ENCODE measurements at places on chromosomes 7 and 10.

DNA sequence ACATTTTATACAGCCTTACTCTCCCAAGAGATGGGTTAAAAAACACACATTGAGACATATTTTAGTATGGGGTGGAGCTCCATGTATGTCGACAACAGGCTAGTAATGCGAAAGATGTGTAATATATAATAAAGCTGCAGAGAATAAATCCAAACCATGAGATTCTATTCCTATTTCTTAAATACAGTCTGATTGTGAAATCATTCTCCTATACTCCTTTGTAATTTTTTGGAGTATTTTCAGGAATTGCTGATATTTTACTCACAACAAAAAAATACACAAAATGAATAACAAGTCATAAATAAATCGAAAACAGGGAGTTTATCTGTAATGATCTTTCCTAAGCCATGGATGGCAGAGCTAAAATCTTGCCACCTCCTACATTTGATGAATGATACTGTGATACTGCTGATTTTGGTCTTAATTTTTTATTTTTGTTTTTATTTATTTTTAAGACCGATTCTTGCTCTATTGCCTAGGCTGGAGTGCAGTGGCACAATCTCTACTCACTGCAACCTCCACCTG is 173.5 kb upstream of the KLF6 start:
- no peak for DNase-seq

GRCh38 chr7:72753781-72754180 is 74.2 kb downstream of the TYW1B start:
- no peak for DNase-seq

GRCh38 chr7:36361227-36361626 is 28.4 kb upstream of the ANLN start:
- DNase-seq, result no peak

DNA sequence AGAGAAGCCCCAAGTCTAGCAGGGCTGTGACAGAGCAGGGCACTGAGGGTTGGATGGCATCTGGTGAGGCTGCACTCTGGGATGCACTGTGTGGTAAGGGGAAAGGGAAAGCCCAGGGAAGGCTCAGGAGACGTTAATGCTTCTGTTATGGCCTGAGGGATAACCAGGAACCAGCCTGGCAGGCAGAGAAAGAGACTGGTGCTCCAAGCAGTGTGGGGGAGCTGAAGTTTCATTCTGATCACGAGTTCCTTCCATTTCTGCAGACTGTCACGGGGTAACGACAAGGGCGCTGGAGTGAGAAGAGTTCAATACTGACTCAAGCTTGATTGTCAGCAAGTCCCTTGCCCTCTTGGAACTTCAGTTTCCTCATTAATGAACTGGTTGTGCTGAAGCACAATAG is 730.9 kb downstream of the GRID1 start:
- no peak for DNase-seq

DNA sequence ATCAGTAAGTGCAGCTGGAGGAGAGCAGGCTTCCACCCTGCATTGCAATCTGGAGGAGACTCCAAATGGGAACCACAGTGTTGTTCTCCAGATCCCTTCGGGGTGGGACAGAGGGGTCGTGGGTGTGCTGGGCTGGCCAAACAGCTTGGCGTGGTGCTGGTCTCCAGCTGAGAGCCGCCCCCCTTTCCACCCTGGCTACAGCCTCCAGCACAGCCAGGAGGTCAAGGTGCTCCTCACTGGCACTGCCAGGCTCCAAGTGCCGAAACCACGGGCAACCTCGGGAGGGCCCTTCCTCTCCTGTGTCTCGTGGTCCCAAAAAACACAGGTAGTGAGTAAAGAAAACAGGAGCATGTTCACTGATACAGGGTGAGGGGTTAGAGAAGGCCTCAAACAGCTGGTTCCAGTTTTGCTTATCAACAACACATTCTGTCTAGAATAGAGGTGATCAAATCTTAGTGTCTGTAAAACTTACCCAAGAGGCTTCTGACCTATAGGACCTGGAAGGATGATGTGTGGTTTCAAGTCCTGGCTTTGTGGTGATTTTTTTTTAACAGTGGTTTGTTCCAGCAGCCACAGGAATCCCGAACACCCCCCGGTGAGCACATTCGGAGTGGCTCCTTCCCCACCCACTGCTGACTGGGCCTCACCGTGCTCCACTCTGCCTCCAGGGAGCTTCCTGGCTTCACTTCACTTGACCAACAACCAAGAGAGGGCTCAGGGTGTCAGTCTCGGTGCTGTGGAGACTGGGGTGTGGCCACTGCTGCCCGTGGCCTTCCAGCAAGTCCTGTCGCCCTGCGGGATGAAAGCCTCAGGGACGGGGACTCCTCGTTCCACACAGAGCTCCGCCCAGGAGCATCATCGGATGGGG is 31.2 kb upstream of the EN2 start:
- no peak for DNase-seq

GRCh38 chr10:117537436-117537903 is 5.1 kb upstream of the EMX2 start:
- DNase-seq, result no peak

DNA sequence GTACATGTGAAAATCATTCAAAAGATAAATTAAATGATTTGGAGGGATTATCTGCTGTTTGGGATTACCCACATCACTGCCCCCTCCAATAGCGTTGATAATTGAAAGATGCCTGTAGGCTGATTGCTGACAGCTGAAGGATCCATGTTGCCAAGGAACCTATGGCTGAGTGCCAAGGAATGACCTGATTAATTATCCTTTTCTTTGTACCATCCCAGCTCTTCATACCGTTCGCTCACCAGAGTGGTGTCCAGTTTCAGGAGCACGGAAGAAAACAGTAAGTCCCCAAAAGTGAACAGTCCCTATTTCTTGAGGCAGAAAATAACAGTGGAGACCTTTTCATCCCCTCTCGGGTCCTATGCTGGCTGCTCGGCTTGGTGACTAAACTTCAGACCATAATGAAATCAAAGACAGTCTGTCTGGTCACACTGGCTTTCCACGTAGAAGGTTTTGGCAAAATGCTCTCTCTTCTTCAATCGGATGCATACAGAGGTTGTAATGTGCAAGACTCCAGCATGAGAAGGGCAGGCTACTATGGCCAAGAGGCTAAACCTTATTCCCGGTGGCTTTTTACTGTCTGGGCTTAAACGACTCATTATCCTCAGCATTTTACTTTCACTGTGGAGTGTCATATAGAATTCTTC is 108.8 kb downstream of the SPAG6 start:
- DNase-seq, result no peak

DNA sequence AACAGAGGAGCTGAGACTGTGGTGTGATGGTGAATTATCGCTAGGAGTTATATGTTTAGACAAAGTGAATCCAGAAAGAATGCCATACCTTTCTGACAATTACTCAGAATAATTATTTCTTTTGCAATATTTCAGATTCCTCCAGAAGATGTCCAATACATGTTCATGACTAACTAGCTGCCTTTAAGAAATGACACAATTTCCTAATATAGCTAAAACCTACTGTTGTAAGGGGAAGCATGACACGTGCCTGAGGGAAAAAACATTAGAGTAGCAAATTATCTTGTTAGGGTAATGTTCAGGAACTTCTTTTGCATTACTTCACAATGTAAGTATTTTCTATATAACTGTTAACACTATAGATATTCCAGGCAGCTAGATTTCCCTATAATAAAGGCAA is 150.3 kb downstream of the COL28A1 start:
- no peak for DNase-seq

DNA sequence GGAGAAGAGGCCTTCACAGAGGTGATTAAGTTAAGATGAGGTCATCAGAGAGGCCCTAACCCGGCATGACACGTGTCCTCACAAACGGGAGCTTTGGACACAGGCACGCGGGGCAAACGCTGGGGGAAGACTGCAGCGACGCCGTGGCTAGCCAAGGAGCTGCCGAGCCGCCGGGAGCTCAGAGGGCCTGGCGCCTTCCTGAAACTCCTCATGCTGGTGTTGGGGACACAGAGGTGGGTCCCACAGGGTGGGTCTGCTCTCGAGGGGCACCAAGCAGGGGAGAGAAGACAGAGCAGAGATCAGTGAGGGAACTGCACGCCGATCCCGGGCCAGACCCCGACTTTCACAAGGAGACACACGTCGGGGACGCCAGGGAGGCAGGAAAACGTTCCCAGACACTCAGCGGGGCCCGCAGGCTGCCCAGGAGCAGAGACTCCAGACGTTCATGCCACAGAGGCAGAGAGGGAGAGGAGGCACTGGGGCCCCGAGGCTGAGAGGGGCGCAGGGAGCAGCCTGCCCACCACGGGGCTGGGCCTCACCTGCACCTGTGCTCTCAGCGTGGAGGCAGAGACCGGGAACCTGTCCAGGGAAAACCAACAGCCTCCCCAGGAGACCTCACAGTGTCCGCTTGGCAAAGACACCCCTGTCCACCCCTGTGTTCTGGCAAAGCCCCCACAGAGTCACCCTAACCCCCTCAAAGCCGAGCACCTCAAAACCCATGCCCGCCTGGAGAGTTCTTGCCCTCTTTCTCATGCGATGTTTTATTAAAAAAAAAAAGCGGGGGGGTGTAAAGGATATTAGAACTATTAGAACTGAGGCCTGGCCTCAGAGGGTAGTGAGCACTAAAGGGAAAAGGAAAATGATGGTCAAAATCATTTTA is 103.8 kb downstream of the PDGFA start:
- no peak for DNase-seq

DNA sequence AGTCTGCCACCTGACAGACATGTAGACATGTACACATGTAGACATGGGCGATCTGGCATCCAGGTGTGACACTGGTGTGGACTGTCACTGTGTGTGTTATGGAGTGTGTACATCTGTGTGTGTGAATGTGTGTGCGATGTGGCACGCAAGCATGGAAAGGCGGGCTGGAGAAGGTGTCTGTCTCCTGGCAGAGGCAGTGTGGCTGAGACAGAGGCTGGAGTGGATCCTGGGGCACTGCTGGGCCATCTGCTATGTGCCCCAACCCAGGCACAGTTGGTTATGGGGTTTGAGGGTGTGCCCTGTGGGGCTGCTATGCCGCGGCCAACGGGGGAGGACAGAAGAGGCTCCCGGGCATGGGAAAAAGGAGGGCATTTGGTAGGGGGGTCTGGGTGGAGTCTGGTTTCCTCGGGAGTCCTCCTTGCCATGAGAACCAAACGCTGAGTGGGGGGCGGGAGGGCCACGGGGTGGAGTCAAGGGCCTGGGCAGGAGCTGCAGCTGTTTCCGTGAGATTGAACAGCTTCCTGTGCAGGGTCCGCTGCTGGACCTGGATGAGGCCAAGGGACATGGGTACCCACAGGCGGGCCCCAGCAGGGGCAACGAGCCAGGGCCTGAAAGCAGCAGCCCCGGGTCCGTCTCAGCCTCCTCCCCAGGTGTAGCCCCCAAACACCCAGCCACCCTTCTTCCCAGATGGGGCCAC is 1.3 kb downstream of the ELN start:
- DNase-seq, result no peak

DNA sequence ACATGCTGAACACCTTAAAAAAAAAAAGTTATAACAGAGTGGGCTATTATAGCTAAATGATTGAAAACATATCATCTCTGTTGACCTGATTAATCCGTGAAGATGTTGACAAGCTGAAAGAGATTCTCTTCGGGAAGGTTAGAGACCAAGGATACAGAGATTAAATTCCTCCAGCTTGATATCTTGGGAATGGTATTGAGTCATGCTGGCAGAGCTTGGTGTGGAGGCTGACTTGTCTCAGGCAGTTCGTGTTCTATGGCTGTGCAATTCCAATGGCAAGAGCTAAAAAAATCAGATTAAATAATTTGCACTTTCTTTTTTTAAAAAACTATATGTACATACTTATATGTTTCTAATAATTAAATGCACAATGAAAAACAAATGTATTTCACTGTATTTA is 24.9 kb upstream of the CACNA2D1 start:
- DNase-seq, result no peak

GRCh38 chr7:13717031-13717430 is 272.4 kb downstream of the ETV1 start:
- no peak for DNase-seq

DNA sequence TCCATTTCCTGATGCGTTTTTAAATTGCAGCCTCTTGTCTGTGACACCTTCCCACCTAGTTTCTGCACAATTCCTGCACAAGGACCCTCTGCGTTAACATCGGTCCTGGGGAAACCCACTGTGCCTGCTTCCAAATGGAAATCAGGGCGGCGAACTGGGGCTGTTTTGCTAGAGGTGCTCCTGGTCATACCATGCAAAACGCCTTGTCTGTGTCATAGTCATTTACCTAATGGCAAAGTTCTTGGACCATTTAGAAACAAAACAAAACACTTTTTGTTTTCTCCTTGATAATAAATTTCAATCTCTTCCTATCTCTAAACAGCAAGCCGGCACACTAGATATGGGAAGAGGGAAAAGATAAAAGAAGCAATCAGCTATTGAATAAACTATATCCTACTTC is 206.9 kb upstream of the KLF14 start:
- DNase-seq, result no peak

- DNase-seq, result no peak
Measured at GRCh38 chr7:150686030-150686631, 625 bp downstream of the GIMAP2 start.

DNA sequence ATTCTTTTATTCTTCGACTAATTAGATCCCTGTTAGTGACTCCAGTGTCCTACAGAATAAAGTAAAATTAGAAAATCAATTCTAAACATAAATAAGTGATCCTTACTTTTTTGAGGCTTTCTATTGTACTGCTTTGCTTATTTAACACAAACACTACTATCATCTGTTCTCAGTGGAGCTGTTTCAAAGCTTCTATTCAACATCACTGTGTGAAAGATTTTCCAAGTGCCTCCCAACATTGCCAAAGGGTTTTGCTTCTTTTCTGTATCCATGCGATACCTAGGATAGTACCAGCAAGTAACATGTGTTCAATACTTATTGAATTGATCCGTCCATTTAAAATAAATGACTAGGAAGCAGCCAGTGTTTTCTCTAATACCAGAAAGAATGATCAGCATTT is 125.7 kb downstream of the ARHGAP21 start:
- DNase-seq, result no peak

GRCh38 chr7:74309181-74309580 is 20.0 kb downstream of the CLIP2 start:
- no peak for DNase-seq

DNA sequence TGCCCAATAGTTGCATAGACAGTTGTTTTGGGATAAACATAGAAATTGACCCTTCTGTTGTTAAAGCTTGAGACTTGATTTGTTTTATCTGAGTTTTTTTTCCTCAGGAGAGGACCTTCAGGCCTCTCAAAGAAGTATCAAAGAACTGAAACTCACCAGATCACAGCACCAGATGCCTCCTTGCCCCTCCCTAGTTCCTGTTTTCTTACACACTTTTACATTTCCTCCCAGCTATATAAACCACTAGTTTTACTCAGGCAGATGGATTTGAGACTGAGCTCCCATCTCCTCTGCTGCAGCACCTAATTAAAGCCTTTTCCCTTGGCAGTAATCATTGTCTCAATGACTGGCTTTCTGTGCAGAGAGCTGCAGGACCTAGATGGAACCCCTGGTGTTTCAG is 150.6 kb upstream of the NRG3 start:
- DNase-seq, result no peak

DNA sequence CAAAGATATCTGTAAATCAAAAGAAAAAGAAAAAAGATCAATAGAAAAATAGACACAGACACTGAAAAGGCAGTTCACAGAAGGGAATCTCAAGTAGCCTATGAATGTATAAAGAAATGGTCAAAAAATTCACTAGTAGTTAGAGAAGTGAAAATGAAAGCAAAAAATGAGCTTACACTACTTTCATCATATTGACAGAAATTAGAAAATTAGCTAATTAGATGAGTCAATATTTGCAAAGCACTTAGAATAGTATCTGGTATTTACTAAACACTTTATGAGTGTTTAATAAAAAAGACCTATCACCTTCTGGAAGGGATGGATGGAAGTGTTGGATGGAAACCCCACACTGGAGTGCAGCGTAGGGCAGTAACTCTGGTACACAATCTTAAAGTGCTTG is 1.7 kb upstream of the CFAP58 start:
- no peak for DNase-seq

Measured in CD4-positive, alpha-beta T cell treated with Interleukin-4 for 1 hour (primary cell).